ENCODE measurements at places on chromosomes 3 and 15.

DNA sequence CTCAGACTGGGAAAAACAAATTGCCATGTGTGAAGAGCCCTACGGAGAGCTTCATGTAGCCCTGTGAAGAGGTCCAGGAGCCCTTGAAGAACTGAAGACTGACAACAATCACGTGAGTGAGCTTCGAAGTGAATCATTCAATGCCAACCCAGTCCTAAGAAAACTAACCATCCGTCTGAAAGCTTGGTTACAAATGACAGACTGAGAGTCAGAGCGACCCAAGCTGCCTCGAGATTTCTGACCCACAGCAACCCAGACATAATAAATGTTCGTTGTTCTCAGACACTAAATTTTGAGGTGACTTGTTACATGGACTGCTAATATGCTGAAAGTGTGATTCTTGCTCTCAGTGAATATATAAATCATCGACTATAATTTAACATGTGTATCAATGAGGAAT is 987.2 kb upstream of the ROBO1 start:
- DNase-seq = no peak

GRCh38 chr3:154458560-154458959 is 28.6 kb upstream of the GPR149 start:
- no peak for DNase-seq

DNA sequence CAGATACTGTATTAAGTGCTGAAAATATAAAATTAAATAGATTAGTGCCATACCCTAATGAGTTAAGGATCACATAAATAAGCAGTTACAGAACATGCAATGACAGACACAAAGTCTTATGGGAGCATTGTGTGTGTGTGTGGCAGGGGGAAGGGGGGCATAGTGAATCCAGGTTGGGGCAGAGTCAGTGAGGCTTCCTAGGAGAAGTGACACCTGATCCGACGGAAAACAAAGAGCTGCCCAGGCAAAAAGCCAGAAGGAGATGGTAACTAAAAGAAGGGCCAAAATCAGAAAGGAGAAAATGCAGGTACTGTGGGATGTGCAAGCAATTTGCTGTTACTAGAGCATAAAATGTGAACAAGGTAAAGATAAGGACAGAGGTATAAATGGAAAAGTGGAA is 80.1 kb upstream of the CHRM5 start:
- DNase-seq = no peak

DNA sequence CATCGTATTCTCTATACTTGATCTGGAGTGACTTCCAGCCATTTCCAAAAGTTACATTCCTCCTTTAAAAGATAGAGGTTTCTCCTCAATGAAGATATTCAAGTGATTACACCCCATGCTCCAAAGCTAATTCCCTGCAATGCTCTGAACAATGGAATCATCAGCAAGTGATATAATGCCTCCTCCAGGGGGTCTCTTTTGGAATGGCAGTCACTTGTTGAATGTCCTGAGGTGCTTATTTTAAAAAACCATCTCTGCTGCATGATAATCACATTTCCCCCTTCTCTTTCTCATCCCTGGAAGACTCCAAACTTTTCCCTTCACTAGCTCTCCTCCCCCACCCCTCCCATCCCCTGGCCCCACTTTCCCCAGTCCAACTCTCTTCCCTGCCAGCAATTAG is 2.6 kb downstream of the LHFPL4 start:
- DNase-seq = no peak

GRCh38 chr15:51076524-51077220 is 18.0 kb downstream of the TNFAIP8L3 start:
- no peak for DNase-seq

DNA sequence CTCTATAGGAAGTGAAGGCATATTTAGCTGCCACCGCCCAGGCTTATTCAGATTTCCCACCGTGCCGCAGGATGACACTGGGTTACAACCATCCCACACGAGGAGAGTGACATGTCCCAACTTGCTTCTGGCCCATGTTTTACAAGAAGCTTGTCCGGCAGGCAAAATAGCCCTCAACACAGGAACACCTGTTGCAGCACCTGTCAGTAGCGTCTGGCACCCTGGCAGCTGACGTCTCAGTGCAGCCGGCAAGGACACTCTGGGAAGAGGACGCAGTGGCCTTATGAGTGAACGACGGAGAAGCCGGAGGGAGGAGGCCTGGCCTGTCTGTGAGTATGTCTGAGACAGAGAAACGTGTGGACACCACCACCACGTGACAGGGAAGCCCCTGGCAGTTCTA is 32.1 kb downstream of the FAM174B start:
- DNase-seq = no peak

All from suprapubic skin (tissue), 4 donors.